ENCODE measurements at places on chromosomes 3 and 15. TPM values are rescaled to one million over a fixed set of nuclear protein-coding genes. Genes with fewer than 3 reads are reported as not detected.

KNG1 gene
- not detected for total RNA-seq

CRYGS gene
- 0.89 TPM for total RNA-seq

CORO2B gene
- total RNA-seq: 32.9 TPM

SI gene
- total RNA-seq: not detected

CGNL1 gene
- total RNA-seq: 5.3 TPM

GOLGA8K gene
- 0.36 TPM for total RNA-seq

PLIN1 gene
- total RNA-seq: 0.33 TPM

All from smooth muscle cell of the pulmonary artery (primary cell).